ENCODE measurements at places on chromosomes 5 and 9. TPM values are rescaled to one million over a fixed set of nuclear protein-coding genes. Genes with fewer than 3 reads are reported as not detected.

DNA sequence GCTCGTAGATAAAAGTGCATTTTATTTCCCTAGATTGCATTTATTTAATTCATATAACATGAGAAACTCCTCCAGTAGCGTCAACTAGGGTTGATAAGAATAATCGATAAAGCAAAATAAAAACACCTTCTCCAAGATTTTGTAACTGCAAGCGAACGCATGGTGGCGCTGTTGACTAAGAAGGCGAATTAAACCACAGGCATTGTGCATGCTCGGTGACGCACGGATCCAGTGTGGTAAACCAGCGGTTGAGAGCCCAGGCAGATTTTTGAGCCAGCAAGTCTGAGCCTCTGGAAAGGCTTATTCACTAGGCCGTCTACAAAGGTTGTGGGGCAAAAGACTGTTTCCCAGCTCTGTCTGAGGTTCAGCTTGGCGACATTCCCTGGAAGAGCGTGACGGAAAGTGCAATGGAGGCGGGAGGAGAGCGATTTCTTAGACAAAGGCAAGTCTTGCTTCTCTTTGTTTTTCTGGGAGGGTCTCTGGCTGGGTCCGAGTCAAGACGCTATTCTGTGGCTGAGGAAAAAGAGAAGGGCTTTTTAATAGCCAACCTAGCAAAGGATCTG, at the start of gene PCDHB3:
Gene PCDHB3 (plus strand): TSS at position 231 of the 563 bp plus-strand sequence. CDS start 177 bp downstream, at position 408.
- peak; percentile 21 for DNase-seq

- DNase-seq = no peak
These were observed 56.6 kb downstream of the RGS3 start for GRCh38 chr9:113520109-113520642.

DNA sequence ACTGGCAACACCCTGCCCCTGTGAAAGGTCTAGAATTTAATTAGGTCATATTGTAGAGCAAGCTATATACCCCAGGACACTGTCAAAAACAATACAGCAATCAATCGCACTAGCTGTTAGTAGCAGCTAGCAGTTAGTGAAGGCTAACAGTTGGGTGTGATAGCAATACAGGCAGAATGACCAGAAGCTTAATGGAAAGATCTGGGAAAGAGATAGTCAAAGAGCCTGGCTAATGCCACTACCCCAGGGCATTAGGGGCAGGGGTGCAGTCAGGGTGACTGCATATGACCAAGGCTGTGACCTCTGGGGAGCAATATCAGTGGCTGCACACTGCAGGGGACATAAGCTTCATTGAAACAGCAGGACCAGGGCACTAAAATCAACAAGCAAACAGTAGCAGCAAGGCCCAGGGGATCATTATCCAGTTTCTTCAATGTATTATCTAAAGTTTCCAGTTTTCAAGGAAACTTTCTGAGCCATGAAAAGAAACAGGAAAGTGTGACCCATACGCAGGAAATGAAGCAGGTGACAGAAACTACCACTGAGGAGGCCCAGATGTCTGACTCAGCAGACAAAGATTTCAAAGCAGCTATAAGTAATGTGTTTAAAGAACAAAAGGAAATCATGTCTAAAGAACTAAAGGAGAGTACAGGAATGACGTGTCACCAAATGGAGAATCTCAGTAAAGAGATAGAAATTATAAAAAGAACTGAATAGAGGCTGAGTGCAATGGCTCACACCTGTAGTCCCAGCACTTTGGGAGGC, 82.4 kb downstream of the ZNF354C start:
- DNase-seq = no peak

GRCh38 chr5:169442403-169442874, 141.1 kb upstream of the SPDL1 start:
- DNase-seq = no peak

- DNase-seq = no peak
These were observed 83.4 kb downstream of the LPAR1 start for GRCh38 chr9:110954822-110955291.

NEUROG1 gene
- not detected for total RNA-seq

SLC6A3 gene
- not detected for total RNA-seq

OR13J1 gene
- not detected for total RNA-seq

PCDHB8 gene
- 0.82 TPM for total RNA-seq

ADAMTS13 gene
- 0.91 TPM for total RNA-seq

Measured in HepG2 (cell line).